ENCODE measurements at places on chromosomes 1 and 21.

DNA sequence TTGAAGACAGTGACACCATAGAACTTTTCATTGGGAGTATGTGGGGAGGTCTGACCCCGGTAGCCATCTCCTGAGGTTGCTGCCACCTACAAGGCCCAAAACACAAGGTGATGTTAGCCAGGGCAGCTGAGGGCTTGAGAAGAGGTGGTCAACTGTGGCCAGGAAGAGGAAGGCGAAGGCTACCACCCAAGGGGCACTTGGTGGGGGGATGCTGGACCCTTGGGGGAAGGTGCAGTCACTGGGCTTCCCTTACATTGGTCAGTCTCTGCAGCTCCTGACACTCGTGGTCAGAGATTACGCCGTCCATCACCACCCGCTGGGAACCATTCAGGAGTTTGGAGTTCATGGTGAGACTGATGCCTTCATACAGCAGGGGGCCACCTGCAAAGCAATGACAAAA is 12.2 kb upstream of the CLDN19 start:
- DNase-seq, result no peak

DNA sequence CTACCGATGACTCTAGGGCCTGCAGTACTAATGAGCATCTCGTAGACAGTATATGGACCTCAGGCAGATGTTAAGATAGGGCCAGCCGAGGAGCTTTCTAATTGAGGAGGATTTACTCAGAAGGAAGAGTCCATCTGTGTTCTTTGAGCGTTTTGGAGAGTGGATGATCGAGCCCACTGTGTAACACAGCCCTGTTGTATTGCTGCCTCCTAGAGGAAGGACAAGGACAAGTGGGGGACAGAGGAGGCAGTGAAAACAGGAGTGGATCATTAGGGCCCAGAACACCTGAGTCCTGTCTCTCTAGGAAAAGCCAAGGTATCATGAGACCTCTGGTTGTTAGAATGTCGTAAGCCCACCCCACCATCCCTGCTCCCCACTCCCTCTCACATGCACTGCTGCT is 62.9 kb downstream of the TBX19 start:
- no peak for DNase-seq

- no peak for DNase-seq
Observed at GRCh38 chr1:199742547-199742946, 285.0 kb upstream of the NR5A2 start.

GRCh38 chr1:119222271-119222670 is 81.8 kb upstream of the WARS2 start:
- DNase-seq, result no peak

- DNase-seq, result no peak
Observed at GRCh38 chr1:83883979-83884378, 115.0 kb downstream of the TTLL7 start.

Data from T47D (cell line).